Right ventricle myocardium inferior (tissue), 1 donor: ENCODE measurements at places on chromosomes 7 and 10. TPM values are rescaled to one million over a fixed set of nuclear protein-coding genes. Genes with fewer than 3 reads are reported as not detected.

PDZD8 gene
- 20.0 TPM for total RNA-seq

ZP3 gene
- 0.46 TPM for total RNA-seq

FAM131B gene
- 0.73 TPM for total RNA-seq

MRPL43 gene
- total RNA-seq = 58.3 TPM

BZW2 gene
- 369 TPM for total RNA-seq

LIPJ gene
- not detected for total RNA-seq

CYP2C8 gene
- not detected for total RNA-seq

RUFY2 gene
- 6.7 TPM for total RNA-seq

LAMB1 gene
- 83.2 TPM for total RNA-seq

SPDYE1 gene
- not detected for total RNA-seq

MRLN gene
- not detected for total RNA-seq

ENTPD1 gene
- 6.3 TPM for total RNA-seq

CCDC146 gene
- total RNA-seq = 11.0 TPM

PHKG1 gene
- 31.2 TPM for total RNA-seq

NPFFR1 gene
- total RNA-seq = not detected

MORN4 gene
- 8.0 TPM for total RNA-seq

GFRA1 gene
- 7.3 TPM for total RNA-seq

PRKG1 gene
- total RNA-seq = 28.1 TPM

ANKRD30A gene
- total RNA-seq = not detected

ZNF239 gene
- 2.5 TPM for total RNA-seq

MUC3A gene
- 0.51 TPM for total RNA-seq

STK17A gene
- total RNA-seq = 28.1 TPM

XRCC2 gene
- total RNA-seq = 0.65 TPM

HEPACAM2 gene
- total RNA-seq = not detected

SHTN1 gene
- 3.7 TPM for total RNA-seq

SYT15 gene
- total RNA-seq = 3.2 TPM

ARL4A gene
- total RNA-seq = 10.1 TPM
